Myocyte (in vitro differentiated cells): ENCODE measurements at places on chromosomes 13 and 19.

GRCh38 chr13:23797276-23797903 lies 91.8 kb downstream of the MIPEP start:
- DNase-seq: no peak

DNA sequence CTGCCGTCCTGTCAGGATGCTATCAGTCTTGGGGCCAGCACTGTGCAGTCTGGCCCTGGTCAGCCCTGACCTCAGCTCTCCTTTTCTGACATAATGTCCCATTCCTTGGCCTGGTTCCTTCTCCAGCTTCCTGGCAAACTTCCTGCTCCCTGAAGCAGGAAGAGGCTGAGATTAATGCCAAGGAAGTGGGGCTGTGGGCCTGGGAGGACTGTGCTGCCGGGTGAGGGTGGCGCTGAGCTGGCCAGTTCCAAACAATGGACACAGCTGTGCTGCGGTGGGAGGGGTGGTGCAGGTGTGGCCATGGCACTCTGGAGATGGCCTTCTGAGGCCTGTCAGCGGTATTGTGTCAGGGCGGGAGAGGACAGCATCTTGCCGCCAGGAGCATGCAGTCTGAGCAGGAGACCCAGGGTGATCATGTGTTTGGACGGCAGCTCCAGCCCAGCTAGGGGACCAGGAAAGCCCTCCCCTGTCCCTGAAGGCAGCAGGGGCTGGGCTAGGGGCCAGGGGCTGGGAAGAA lies 30.9 kb downstream of the TUBA3C start:
- DNase-seq: no peak

DNA sequence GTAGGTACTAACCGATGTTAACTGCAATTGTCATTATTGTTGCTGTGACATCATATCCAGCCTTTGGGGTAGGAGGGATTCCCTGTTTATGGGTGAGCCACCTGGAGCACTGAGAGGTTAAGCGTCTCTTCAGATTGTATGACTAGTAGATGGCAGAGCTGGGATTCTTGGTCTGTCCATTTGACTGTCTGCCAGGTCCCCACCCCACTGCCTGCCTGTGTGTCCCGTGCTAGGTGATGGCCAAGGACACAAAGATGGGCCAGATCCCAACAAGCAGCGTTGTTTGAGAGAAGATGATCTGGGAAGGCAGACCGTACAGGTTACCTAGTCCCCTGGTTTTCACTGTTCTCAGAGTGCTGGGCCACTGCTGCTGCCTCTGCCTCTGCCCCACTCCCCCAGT lies 16.6 kb downstream of the PPP2R1A start:
- DNase-seq: no peak

DNA sequence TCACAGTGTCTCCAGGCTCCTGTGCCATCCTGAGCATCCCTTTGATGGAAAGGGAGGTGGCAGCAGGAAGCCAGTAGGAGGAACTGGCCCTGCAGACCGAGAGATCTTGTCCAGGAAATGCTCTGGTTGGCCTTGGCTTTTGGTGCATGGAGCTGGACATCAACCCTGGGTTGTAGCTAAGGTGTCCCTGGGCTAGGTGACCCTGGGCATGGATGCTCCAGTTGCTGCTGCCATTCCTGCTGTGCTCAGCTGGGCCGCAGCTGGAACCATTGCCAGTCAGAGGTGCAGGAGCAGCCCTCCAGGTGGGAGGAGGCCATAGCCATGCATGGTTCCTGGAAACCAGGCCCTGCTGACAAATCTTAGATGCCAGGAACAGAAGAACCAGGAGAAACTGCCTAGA lies 67.5 kb downstream of the ZNF98 start:
- no peak for DNase-seq

DNA sequence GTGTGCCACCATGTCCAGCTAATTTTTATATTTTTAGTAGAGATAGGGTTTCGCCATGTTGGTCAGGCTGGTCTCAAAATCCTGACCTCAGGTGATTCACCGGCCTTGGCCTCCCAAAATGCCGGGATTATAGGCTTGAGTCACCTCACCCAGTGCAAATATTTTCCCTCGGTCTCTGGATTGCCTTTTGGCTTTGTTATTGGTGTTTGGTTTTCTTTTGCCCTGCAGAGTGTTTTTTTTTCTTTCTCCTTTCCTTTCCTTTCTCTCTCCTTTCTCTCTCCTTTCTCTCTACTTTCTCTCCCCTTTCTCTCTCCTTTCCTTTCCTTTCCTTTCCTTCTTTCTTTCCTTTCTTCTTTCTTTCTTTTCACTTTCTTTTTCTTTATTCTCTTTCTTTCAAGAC lies 33.2 kb downstream of the KDM4B start:
- DNase-seq: peak; percentile 71

GRCh38 chr13:45339867-45340266 lies 1.1 kb downstream of the TPT1 start:
- no peak for DNase-seq

DNA sequence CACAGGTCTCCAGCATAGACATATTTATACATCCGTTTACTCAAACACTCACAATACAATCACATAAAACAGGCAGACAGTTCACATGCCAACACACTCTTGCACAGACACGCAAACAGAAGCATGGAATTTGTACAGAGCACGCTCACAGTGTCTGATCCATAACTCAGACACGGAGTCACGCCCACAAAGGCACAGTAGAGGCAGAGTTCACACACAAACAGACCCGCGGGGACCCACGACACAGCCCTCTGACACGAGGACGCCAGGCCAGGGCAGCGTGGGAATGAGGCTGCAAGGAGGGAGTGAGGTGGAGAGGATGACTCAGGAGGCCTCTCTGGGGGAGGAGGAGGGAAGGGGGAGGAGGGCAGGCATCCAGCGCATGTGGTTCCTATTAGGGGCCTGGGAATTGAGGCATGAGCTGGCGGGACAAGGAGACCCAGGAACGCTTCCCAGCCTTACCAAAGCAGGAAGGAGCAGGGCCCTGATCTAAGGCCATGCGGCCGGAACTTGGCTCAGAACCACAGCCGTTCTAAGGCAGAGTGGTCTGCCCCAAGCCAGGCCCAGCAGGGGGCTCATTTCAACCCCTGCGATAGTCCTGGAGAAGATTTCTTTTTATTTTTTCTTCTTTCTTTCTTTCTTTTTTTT lies 9.1 kb upstream of the OLFM2 start:
- peak; percentile 94 for DNase-seq

- DNase-seq: no peak
These were observed 6.4 kb downstream of the CLIP3 start for GRCh38 chr19:36026091-36026876.

GRCh38 chr19:52397310-52398080 lies at the start of gene ZNF528:
Gene ZNF528, plus strand, starts transcription at chr19:52397849. Its CDS starts 4,165 bp downstream, at chr19:52402014.
- DNase-seq: peak; percentile 89

DNA sequence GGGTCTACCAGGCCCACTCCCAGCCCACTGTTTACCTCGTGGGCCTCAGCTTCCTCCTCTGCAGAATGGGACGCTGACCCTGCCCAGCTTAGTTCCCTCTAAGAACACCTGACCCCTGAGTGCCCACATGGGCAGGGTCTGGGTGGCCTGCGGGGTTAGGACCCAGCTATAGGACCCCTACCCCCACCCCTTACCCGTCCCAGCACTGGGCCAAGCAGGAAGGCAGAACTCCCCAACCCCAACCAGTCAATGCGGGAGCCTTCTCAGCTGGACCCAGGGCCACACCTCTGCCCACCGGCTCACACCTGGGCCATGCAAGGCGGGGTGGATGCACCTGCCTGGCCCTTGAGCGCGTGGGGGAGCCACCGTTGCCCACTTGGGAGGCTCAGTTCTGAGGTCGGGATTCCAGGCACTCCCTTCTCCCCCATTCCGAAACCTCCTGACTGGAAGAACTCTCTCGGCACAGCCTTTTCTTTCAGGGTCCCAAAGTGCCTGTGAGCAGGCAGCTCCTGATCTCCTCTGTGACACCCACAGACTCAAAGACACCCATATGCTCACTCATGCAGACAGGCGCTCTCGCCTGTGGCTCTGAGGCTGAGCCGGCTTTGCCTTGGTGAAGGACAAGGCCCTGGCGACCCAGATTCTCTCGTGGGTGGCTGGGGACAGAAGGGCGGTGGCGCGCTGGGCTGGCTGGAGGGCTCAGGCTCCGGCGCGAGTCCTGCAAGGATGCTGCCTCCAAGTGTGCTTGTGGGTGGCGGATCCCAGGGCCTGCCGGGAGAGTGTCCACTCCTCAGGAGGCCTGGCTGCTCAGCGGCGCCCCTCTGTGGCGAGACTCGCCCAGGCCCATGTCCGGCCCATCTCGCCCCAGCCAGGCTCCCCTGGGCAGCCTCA lies 27.9 kb upstream of the PARP4 start:
- DNase-seq: no peak

DNA sequence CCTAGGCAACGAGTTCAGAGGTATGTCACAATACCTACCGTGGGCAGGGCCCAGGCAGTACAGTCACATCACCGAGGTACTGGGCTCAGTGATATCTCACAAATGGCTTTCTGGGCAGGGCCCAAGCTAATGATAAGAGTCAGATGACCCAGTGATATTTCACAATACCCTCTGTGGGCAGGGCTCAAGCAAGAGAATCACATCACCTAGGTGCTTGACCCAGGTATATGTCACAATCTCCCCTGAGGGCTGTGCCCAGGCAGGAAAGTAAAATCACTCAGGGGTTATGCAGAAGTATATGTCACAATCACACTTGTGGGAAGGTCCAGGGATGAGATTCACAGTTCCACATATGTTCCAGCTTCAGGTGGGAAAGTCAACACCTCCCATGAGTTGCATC lies 45.3 kb downstream of the ZNF729 start:
- no peak for DNase-seq

GRCh38 chr13:24203273-24203672 lies 42.8 kb downstream of the SPATA13 start:
- no peak for DNase-seq

DNA sequence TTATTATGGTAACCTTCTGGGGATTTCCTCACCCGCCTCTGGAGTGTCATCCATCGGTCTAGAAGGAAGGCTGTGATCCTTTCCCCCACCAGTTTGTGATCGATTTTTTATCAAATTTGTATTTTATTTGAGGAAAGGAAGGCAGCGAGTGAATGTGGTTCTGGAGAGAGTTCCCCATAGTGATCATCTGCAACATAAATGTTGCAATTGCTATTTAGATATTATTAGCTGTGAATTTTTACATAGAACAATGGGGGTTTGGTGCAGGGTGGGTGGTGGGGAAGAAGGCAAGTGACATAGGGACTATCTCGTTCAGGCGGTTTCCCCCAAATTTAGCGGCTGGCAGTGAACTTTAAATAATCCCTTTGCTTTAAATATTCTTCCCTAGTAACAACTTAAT lies 1.2 kb downstream of the CDK8 start:
- DNase-seq: no peak

- DNase-seq: peak; percentile 87
These were observed 13.1 kb upstream of the NOTCH3 start for GRCh38 chr19:15213715-15214381.

- DNase-seq: peak; percentile 26
These were observed 16.2 kb downstream of the LAIR2 start for GRCh38 chr19:54518844-54519243.

- DNase-seq: no peak
These were observed 12.9 kb downstream of the GZMM start for GRCh38 chr19:556611-557382.

DNA sequence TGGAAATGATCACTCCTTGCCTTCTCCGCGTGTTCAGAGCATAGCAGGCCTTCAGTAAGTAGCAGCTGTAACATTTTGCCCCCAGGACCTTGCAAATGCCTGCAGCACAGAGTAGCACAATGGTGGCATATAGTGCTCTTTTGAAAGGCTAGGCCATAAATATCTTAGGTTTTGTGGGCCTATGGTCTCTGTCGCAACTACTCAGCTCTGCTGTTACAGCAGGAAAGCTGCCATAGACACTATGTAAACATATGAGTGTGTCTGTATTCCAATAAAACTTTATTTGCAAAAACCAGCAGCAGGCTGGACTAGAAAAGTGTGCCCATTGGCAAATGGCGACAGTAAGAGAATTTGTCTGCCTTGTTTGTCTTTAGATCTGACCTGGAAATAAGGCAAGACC lies 9.4 kb downstream of the ITPKC start:
- no peak for DNase-seq

DNA sequence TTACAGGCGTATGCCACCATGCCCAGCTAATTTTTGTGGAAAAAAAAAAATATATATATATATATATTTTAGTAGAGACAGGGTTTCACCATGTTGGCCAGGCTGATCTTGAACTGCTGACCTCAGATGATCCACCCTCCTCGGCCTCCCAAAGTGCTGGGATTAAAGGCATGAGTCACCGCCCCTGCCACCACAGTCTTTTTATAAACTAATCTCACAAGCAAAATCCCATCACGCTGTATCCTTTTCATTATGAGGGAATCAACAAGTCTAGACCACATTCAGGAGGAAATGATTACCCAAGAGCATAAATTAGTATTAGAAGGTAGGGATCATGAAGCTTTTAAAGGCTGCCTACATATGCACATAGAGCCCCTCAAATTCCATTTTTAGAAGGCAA lies 210.6 kb upstream of the NBEA start:
- peak; percentile 34 for DNase-seq

- DNase-seq: no peak
These were observed 285 bp downstream of the TMEM143 start for GRCh38 chr19:48363500-48363809.

DNA sequence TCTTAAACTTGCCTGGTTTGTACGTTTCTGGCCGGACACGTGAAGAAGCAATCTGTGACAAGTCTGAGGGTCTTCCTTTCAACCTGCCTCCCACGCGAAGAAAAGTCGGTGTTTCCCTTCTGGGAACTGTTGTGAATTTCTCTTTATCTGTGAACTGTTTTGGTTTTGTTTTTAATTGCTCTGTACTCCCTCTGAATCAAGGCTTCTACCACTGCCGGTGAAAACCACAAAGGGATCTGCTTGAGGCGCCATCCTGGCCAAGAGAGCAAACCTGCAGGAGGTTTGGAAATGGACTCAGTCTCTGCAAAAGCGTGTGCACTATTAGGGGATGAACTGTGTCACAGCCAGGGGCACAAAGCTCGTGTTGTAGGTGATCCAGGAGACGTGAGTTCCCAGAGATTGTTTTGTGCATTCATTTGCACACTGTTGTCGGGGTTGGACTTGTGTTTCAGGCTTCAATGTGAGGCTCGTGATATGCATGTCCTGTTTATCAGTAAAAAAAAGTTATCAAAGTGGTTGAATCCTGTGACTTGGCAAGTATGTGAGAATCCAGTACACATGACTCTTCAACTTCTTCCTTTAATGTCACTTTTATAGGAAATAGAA lies 9.7 kb downstream of the SIGLEC8 start:
- DNase-seq: no peak

DNA sequence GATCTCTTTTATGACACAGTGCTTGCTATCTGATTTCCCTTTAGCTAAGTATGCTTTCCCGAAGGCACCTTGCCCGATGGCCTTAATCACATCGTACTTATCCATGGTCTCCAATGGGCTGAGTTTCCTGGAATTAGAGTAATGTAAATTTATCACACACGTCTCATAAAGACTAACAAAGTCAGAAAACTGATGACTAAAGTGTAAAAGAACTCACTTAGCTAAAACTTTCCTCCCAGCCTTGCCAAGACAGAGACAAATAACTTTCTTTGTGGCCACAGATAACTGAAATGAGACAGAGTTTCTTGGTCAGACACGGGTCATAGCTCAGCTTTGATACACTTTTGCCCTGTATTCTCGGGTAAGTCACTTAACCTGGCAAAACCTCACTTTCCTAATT lies 1.5 kb downstream of the NEK5 start:
- no peak for DNase-seq
